RCC 7860 (cell line): ENCODE measurements at places on chromosomes 12 and 14.

GRCh38 chr12:64877363-64878004 is 53.0 kb downstream of the TBC1D30 start:
- no peak for DNase-seq

GRCh38 chr12:83042441-83043200 is 355.9 kb downstream of the TMTC2 start:
- no peak for DNase-seq

DNA sequence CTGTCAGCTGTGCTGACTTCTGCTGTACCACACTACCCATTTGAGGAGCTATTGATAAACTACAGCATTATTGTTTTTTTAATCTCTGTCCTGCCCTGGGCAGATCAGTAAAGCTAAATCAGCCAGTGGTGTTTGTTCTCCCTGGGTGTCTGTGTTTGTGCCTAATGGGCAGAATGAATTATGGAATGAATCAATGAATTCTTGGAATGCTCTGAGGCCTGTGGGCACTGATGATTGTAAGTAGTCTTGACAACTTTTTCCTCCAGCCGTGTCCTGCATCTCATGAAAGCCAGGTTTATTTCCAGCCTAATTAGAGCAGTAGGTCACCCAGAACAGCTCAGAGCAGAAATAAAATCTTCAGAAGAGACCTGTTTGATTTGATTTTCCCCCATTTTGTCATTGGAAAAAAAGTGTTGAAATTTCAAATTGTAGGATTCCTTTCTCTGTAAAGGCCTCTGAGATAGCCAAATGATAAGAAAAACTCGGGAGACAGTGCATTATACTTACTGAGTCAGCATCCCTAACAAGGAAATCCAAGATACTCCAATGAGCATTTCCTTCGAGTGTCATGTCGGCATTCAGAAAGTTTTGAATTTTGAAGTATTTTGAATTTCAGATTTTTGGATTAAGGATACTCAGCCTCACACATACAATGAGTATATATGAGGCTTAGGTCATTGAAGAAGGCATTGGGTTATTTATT is 19.4 kb upstream of the EVL start:
- no peak for DNase-seq

DNA sequence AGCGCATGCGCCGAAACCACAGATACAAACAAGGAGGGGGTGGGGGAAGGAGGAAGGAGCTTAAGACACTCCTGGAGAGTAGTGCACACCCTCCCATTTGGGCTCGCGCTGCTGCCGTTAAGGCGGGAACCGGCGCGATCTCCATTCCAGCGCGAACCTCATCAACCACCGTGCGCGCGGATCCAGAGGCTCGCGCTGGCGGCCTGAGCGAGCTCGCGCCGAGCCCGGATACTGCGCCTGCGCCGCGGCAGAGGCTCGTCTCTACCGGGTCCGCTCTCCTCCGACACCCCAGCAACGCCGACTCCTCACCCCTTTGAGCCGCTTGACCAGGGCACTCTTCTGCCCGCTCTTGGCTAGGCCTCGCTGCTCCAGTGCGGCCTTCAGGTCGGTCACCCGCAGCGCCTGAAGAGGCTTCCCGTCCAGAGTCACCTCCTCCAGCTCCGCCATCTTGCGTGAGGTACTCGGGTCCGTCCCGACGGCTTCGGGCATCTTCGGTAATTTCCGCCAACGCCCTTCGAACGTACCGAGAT is at the start of gene ACIN1:
TSS of gene ACIN1 (minus strand) at position 471 of the 530 bp plus-strand sequence. CDS start at position 447, 24 bp downstream.
- peak; percentile 26 for DNase-seq

- DNase-seq, result peak; percentile 73
Measured at GRCh38 chr14:102824832-102825231, 47.6 kb downstream of the TRAF3 start.

DNA sequence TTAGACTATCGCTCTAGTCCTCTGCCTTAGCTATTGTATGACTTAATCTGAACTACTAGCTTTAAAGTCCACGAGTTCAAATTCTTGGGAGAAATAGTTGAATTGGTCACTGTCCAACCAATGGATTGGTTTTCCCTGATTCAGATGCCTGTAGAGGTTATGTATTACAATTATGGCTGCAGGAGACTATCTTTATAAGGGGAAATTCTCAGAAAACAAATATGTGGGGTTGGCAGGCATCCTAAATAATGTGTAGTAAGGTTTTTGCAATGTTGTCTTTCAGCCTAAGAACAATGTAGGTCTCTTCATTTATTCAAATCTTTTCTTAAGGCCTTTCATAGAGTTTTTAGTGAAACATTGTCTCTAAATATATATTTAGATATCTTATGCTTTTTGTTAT is 26.9 kb downstream of the MYRFL start:
- DNase-seq, result no peak

DNA sequence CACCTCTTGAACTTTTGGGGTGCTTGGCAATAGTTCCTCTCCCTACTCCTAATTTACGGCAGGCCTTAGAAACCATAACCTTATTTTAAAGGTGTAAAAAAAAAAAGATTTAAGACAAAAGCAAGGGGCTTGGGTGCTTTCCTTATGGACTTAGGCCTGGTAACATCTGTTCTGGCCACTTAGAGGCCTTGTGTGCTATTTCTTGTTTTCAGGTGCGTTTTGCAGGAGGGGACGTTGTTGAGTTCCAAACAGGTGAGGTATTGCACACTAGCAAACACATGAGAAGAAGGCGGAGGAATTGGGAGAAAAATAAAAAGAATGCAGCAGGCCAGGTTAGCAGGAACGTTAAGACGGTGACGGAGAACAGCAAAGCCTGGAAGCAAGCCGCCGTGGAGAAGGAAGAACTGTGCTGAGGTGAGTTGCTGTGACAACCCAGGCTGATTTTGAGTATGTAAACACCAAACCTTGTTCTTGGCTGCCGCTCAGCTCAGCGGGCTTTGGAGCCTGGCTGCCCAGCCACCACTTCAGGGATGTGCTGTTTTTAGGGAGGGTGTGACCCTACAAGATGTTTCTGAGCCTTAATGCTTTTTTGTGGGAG is 17.3 kb downstream of the EMG1 start:
- DNase-seq, result no peak

DNA sequence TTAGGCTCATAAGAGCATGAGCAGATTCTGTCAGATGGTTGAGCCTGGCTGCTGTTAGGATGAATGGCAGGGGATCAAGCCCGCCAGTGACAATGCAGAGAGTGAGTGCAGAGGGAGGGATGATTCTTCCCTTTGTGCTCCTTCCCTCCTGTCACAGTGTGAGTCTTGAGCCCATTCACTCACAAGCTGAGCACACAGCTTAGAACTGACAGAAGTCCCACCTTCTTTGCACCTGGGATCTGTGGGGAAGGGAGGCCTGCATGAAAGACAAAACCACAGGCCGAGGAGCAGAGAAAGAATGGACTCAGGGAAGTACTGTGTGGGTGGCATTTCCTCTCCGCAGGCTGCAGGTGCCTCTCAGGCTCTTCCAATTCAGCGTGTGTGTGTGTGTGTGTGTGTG is 160.6 kb downstream of the KCNA5 start:
- no peak for DNase-seq

DNA sequence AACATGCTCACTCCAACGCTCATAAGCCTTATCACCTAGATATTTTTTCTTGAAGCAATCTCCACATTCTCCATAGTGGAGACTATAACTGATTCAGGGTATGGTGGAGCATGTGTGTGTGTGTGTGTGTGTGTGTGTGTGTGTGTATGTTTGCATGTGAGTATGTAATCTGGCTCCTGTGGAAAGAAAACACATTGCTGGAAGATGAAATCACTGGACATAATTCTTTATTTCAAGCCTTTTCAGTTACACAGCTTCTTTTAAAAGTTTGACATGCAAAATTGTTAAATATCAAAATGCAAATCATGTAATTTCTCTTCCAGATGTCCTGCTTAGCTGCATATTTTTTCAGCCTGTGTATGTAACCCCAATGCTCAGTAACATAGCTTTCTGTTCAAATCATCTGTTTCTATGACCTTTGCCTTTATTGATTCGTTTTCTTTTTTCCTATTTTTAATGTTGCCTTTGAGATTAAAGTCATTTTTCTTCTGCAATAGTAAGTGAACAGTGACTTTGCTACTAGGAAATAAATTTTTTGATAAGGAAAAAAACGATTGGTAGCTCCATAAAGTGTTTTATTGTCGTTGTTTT is 80.5 kb upstream of the BTG1 start:
- no peak for DNase-seq

- DNase-seq, result peak; percentile 3
Measured at GRCh38 chr14:91059576-91060350, 678 bp downstream of the RPS6KA5 start.

GRCh38 chr12:132453361-132454192 is 36.4 kb upstream of the FBRSL1 start:
- DNase-seq, result peak; percentile 53

DNA sequence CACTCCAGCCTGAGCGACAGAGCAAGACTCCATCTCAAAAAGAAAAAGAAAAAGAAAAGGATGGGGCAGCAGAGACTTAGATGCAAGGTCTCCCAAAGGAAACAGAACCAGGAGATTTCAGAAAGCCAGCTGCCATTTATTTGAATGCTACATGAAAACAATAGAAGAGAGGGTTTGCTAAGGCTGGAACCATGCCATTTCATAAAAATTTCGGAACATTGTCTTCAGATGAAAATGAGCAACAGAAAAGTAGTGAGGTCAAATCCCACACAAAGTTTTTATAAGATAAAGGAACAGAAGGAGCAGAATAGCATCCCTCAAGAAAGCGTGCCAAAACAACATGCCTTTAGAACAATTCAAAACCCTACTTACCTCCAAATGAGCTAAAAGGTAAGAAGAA is 175.3 kb downstream of the ETV6 start:
- no peak for DNase-seq

- DNase-seq, result no peak
Measured at GRCh38 chr12:26539131-26539530, 293.9 kb downstream of the ITPR2 start.

GRCh38 chr14:48944809-48945208 is 641.4 kb downstream of the RPS29 start:
- no peak for DNase-seq

- DNase-seq, result no peak
Measured at GRCh38 chr12:46354802-46355199, 17.8 kb downstream of the SLC38A2 start.

GRCh38 chr14:88104710-88105109 is 99.8 kb downstream of the GPR65 start:
- DNase-seq, result no peak

DNA sequence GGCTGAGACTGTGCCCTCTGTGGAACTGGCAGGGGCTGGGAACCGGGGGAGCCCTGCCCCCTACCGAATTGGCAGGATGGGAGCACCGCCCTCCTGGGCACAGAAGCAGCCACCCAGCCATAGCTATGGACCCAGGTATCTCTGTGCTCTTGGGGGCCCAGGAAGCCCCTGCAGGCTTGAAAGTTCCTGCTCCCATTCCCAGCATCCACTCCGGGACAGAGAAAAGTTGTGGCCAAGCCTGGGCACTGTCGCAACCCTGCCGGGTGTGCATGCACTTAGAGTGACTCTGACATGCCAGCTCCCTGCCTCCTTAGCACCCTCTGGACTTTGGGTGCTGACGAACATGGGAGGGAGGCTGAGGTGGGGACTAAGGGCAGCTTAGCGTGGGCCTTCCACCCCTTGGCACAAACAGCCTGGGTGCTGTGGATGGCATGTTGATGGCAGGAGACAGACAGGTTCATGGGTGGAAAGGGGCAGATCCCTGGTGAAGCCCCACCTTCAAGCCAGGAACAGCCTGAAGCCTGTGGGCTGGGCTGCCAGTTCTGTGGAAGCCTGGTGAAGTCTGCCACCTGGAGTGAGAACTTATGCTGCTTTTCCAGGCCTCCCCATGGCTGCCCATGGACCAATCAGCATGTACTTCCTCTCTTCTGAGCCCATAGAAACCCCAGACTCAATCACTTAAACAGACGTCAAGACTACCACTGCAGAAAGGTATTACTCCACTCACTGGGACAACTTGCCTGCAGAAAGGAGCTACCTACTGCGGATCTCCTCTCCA is 279.0 kb downstream of the ATXN7L3B start:
- no peak for DNase-seq

- no peak for DNase-seq
Measured at GRCh38 chr14:73476451-73476931, 14.2 kb upstream of the RIOX1 start.

GRCh38 chr14:74667758-74668157 is 45.1 kb downstream of the AREL1 start:
- no peak for DNase-seq

DNA sequence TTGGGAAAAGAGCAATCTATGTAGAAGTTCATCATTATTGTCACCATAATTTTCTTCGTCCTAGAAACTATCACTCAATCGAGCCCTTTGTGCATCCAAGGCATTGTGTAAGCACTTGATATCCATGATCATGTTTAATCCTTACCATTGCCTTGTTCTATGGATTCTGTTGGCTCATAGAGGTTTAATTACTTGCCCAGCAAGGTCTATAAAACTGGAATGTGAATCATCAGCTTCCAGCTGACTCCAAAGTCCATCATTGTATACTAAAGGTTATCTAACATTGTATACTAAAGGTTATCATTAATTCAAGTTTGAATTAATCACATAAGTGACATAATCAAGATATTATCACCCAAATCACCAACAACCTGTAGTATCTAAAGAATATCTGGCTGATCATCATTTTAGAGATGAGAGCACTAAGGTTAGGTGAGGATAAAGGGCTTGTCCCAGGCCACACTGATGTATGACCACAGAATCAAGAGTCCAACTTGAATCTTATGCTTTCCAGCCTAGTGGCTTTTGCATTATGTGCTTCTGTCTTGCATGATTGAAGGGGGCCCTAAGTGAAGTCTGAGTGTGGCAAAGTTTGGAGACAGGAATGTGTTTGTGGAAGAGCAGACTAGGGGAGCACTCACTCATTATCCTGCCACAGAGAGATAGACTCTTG is 188.1 kb downstream of the ANO4 start:
- no peak for DNase-seq

DNA sequence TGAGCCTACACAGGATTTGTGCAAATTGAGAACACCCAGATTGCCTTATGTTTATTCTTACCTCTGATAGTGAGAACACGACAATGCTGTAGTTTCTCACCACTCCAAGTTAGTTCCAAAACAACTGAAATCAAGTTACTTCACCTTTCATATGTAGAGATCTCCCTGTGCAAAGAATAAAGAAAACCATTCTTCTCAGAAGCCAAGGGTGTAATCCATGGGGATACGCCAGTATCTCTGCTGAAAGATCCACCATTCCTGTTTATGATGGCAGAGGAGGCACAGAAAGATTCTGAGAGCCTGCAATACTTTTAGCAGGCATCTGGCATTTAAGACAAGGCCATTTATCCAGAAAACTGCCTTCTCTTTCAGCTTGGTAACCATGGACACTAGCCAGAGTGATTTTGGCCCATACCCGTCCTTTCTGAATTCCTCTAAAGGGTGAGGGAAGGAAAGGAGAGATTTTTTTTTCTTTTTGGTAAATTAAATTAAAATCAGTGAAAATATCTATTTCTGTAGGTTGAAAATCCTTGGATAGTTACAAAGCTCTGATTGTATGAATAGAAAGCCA is 355.4 kb upstream of the FAR2 start:
- no peak for DNase-seq

DNA sequence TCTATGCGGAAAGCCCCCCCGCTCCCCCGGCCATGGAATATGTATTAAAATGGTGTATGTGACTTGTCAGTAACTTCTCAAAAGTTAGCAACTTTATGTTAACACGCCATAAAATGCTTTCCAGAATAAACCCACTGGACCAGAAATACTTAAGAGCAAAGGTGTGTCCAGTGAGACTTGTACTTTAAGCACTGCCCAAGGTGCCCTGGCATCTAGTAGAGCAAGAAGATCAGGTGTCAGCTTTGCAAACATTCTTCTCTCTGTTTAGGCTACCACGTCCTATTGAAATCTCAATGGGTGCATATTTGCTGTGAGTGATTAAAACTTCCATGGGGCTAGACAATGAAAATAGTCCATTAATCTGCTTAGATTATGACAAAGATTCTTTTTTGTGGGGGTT is 201.2 kb downstream of the ESR2 start:
- no peak for DNase-seq

GRCh38 chr12:2607881-2608607 is 186.7 kb upstream of the FKBP4 start:
- no peak for DNase-seq
